ENCODE measurements at places on chromosomes 6 and 20. TPM values are rescaled to one million over a fixed set of nuclear protein-coding genes. Genes with fewer than 3 reads are reported as not detected.

The HEY2 gene
- total RNA-seq = not detected

The ALDH8A1 gene
- total RNA-seq = 1.8 TPM

The KIF13A gene
- 0.10 TPM for total RNA-seq

The FOXS1 gene
- not detected for total RNA-seq

The KCNQ2 gene
- total RNA-seq = 0.65 TPM

The RIOK1 gene
- total RNA-seq = 43.6 TPM

The JPH2 gene
- total RNA-seq = 0.29 TPM

The ARMH2 gene
- total RNA-seq = not detected

The BIRC7 gene
- total RNA-seq = not detected

The AHCY gene
- 99.0 TPM for total RNA-seq

The COL10A1 gene
- not detected for total RNA-seq

All from activated T-cell treated with anti-CD3 and anti-CD28 coated beads, Interleukin-2, amount 50 U/mL, for 72 hours (primary cell).